ENCODE measurements at places on chromosomes 3 and 15.
A peak's percentile ranks its signal among the peaks of the same experiment; 100 is the strongest.

DNA sequence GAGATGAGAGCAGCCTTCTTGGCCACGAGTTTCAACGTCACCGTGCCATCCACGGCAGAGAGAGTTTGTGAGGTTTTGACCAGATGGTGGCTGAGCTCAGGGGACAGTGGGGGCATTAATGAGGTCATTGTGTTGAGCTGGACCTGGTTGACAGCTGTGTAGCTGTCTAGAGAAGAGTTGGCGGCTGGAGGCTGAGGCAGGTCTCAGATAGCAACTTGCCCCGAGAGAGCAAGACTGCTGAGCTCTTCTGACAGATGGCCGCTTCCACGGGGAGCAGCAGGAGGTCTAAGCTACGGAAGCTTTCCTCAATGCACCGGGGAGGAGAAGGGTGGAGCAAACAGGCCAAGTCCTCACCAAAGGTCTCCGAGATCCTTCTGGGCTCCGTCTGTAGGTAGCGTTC lies 44.8 kb upstream of the EIF5A2 start:
- no peak for DNase-seq

- DNase-seq = no peak
Measured at GRCh38 chr3:126867190-126867862, 115.6 kb upstream of the PLXNA1 start.

- DNase-seq = no peak
Measured at GRCh38 chr3:177832880-177833279, 635.6 kb upstream of the TBL1XR1 start.

- no peak for DNase-seq
Measured at GRCh38 chr3:192645437-192645836, 81.9 kb downstream of the FGF12 start.

GRCh38 chr3:170007031-170007663 lies 30.6 kb upstream of the GPR160 start:
- DNase-seq = peak; percentile 71

GRCh38 chr15:73387507-73388255 lies 18.9 kb upstream of the HCN4 start:
- DNase-seq = no peak

GRCh38 chr3:144085964-144086363 lies 114.3 kb downstream of the DIPK2A start:
- DNase-seq = no peak

GRCh38 chr3:197168606-197169005 lies 129.8 kb downstream of the DLG1 start:
- no peak for DNase-seq

DNA sequence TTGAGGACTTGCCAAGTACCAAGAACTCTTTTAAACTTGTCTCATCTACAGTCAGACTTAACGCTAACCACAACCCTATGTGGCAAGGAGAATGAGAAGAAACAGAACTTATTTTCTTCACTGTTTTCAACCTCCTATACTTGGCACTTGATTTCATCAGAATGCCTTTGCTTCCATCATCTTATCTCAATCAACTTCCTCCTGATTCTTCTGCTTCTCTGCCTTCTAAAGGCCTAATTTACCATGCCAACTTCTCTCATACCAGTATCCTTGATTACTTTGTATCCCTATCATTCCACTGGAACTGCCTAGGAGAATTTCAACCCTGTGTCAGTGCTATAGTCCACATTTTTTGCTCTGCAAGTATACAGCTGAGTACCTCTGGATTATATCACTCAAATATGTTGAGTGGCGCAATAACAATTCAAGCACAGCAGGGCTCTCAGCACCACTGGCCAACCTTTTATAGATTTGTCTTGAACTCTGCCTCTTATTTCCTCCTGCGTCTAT lies 413.6 kb downstream of the ROBO1 start:
- no peak for DNase-seq

DNA sequence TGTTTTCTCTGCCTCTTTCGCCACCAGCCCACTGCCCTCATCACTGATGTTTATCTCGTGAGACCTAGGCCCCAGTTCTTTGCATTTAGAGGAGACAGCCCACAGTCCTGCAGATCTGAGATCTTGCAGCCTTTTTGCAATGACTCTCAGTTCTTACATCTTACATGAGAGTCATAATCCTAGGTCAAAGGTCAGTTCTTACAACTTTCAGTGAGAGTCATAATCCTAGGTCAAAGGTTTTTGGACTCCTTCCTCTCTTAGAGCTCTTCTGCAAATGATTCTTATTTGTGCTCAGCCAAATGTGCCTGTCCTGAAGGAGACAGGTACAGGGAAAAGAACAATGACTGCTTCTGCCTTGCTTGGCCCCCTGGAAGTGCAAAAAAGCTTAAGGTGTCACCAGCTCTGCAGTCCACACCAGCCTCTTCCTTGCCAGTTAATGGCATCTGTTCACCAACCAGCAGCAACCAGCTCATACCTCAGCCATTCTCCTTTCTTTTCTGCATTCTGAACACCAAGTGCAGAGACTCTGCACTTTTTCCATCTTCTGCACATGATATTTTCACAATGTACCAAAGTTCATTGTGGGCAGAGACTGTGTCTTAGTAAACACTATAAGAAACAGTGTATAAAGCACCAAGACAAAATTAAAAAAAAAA lies 67.1 kb downstream of the ABHD5 start:
- no peak for DNase-seq

- no peak for DNase-seq
Measured at GRCh38 chr15:49675041-49675440, 54.2 kb downstream of the DTWD1 start.

GRCh38 chr3:120033596-120033995 lies 60.7 kb downstream of the GSK3B start:
- no peak for DNase-seq

DNA sequence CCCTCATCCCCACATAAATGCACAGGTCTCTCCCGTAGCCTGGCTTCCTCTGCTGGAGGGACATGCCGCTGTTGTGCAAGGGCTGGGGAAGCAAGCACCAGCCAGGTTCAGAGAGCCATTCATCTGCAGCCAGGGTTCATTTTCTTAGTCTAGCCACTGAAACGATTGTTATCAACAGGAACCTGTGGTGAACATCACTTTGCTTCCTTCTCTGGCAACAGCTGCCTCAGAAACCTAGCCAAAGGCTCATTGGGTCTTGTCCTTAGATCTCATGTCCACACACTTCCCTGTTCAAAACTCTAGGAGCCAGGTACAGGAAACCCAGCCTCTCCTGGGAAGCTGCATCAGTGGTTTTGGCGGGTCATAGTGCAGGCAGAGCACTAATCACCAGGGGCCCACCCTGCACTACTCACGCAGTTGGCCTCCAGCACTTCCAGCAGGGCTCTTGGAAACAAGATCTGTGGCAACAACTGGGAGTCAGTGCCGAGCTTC lies 47.0 kb downstream of the OXNAD1 start:
- DNase-seq = peak; percentile 82

DNA sequence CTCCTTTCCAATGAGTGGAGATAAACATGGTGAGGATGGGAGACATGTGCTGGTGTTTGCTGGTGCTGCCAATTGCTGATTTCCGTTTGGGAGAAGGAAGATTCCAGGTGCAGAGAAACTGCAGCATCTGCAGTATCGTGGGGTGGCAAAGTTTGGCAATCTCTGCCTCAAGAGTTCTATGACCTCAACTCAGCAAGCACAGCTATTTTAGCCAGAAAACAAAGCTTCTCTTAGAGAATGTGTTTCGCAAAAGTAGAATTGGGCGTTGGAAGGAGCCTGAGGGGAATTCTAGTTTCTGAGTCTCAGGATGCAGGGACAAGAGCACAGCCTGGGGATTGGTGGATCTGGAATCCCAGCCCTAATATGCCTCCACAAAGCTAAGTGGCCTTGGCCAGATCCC lies 18.2 kb upstream of the SHC4 start:
- no peak for DNase-seq

GRCh38 chr15:66483131-66483566 lies 14.4 kb downstream of the SNAPC5 start:
- DNase-seq = no peak

- no peak for DNase-seq
Measured at GRCh38 chr15:74794248-74794969, 12.5 kb downstream of the CSK start.

GRCh38 chr3:27923349-27924068 lies 201.4 kb upstream of the EOMES start:
- DNase-seq = peak; percentile 53

- DNase-seq = no peak
Measured at GRCh38 chr3:37564518-37564917, 297.2 kb upstream of the CTDSPL start.

DNA sequence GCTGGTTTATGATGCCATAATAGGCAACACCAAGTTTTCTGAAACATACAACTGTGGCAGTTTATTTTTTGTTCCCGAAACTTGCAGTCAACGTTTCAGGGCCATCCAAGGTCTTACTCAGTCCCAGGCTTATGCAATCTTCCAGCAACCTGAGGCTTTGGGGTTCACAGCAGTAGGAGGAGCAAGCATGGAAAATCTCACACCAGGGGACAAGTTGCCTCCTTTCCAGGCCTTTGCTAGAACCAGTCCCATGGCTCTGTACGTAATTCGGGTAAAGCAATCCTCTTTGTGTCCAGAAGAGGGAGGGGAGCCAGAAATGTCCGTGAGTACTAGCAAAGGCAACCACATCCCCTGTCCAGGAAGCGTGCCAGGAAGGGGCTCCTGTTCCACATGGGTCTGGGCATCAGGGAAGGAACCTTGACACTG lies 4.7 kb upstream of the FAM240A start:
- no peak for DNase-seq

DNA sequence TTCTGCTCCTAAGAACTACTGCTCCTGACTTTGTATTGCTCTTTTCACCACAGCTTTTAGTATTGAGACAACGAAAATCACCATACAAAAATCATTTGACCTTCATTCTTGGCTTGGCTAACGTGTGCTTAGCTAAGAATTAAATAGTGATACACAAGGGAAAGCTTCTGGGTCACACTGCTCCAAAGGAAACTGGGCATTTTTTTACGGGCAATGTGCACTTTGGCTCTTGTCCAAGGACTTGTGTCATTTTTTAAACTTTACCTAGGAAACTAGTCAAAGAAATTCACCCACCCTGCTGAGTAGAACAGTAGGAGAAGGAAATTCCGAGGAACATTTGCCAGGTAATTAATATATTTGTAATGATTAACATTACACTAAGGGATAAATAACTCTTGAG lies 19.8 kb downstream of the WDR72 start:
- DNase-seq = no peak

DNA sequence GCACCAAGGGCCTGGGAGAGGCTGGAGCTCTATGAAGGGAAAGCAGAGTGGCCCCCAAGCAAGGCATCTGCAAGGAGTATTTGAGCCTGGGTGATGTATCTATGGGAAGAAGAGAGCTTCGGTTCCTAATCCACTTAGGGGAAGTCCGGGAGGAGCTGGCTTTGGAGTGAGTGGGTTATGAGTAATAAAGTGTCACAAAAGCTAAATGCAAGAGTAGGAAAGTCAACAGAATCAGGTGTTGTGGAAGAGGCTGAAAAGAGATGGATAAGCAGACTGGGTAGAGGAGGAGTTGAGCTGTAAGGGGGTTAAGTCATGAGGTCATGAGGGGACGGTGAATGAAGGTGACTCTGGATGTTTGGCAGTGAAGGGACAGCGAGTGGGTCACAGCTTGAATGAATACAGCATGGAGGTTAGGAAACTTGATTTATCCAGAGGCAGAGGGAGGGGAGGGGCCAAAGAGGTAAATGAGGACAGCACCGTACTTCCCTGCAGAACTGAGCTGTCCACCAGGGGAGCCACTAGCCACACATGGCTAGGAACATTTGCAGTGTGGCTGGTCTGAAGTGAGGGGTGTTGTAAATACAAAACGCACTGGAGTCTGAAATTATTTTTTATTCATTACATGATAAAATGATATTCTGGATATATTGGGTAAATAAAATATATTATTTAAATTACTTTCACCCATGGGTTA lies 83.3 kb downstream of the ADCY5 start:
- DNase-seq = no peak

DNA sequence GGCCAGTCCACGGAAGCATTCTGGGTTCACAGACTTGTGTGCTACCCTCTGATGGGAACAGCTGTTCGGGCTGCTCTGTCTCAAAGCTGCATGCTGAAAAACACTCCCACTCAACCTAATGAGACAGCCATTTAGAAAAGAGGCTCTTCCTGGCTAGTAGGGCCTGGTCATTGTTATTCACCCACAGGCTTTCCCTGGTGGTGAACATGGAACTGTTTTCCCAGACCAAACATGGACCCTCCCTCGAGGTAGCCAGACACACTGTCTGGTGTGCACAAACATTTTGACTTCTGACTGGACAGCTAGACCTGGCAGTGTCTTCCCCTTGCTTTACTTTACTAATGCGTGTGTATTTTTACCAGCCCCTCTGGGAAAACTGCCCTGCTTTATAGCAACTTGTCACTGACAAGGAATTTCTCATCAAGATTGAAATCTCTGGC lies 39.0 kb downstream of the MECOM start:
- no peak for DNase-seq

- DNase-seq = no peak
Measured at GRCh38 chr3:186955898-186956696, 25.8 kb downstream of the ST6GAL1 start.

GRCh38 chr3:64673159-64673715 lies 14.6 kb downstream of the ADAMTS9 start:
- no peak for DNase-seq

DNA sequence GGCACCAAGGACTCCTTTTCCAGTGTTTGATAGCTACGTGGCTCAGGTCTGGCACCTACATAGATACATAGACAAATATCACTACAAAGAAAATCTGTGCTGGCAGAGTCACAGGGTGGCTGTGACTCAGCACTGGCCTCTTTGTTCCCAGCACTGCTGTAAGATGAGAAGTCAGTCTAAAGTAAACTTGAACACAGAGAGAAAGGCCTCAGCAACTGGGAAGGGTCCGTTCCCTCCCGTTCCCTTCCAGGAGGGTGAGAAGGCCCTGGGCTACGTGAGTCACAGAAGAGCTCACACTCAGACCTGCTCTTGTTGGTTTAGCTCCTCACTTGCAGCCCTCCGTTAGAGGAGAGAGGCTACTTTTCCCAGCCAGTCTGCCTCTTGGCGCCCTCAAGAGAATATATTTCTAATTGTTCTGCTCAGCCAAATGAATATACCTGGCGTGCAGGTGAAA lies 23.1 kb downstream of the ANXA2 start:
- DNase-seq = no peak

GRCh38 chr3:10554746-10555145 lies 49.4 kb upstream of the ATP2B2 start:
- no peak for DNase-seq

DNA sequence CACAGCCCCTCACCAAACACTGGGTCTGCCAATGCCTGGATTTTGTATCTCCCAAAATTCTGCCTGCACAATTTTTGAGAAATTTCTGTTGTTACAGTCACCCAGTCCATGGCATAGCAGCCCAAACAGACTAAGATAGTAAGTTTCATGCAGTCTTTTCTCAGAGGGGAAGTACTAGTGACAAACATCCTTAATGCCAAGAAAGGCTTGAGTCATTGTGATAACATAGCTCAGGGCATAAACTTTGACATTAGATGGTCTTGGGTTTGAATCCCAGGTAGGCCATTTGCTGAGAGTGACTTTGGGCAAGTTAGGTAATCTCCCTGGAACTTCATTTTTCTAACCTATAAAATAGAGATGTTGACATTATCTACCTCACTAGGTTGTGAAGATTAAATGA lies 36.1 kb upstream of the PFN2 start:
- no peak for DNase-seq

- DNase-seq = no peak
Measured at GRCh38 chr15:60735559-60736047, 256.7 kb upstream of the ICE2 start.

Measured in activated CD4-positive, alpha-beta T cell treated with anti-CD3 and anti-CD28 coated beads, Interleukin-2, amount 50 U/mL, for 16 hours (primary cell).